Stimulated activated CD4-positive, alpha-beta T cell treated with anti-CD3 and anti-CD28 coated beads, Interleukin-2, amount 100 ng/mL, for 24 hours (primary cell): ENCODE measurements at places on chromosomes 1 and 21.

DNA sequence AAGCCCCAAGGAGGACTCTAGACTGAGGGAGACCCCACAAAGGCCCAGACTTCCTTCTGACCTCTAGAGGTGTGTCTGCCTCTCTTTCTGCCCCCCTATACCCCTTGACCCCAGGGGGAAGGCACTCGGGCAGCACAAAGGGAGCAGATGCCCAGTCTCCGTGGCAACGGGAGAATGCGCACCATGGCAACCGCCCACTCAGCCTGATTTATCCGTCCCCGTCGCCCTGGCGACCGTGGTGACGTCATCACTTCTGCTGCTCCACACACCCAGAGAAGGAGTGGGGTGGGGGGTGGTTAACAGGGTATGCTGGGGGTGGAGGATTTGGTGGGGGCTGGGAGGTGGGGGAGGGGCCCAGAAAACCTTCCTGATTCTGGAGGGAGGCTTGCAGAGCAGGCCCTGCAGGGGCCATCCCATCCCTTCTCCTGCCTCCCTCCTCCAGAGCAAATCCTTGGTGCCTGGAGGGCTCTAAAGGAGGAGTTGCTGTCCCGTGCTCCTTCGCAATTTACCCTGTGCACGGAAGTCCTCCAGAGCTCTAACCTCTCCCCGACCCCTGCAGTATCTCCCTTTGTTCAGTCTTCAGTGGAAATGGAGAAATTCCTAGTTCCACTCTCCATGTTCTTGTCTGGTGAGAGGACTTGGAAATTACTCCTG lies 6.3 kb downstream of the CELF3 start:
- DNase-seq: peak; percentile 59

- DNase-seq: no peak
These were observed 37.3 kb upstream of the RHOU start for GRCh38 chr1:228698017-228698329.

- no peak for DNase-seq
These were observed 207.2 kb downstream of the PBX1 start for GRCh38 chr1:164765992-164766720.

DNA sequence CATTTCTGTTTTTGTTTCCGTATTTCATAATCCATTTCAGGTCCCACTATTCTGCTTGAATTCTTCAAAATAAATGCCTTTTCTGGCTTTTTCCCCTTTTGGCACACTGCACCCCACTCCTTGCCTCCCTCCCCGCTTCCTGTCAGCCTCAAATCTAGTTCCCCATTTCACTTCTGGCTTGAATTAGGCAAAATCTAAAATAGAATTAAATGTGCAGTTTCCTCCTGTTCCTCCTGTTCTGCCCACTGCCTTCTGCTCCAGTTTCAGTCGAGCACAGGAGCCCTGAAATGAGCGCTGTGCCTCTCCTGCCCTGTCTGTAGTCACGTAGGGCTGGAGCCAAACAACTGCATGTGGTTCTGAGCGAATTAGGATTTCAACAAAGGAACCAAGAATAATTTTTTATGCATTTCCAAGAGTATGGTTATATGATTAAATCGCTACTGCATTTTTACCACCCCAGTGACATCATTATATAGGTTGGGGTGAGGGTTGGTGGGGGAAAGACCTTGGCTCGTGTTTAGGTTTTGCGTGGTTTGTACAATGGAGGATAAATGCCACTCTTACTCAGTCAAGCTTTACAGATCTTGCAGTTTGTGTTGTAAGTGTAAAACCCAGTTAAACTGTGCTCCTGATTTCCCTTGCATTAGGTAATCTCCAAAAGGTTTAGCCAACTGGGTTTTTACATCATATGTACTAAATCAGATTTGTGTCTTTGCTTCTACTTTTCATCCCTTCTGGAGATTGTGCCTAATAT lies 114.9 kb downstream of the VPS13D start:
- peak; percentile 9 for DNase-seq

DNA sequence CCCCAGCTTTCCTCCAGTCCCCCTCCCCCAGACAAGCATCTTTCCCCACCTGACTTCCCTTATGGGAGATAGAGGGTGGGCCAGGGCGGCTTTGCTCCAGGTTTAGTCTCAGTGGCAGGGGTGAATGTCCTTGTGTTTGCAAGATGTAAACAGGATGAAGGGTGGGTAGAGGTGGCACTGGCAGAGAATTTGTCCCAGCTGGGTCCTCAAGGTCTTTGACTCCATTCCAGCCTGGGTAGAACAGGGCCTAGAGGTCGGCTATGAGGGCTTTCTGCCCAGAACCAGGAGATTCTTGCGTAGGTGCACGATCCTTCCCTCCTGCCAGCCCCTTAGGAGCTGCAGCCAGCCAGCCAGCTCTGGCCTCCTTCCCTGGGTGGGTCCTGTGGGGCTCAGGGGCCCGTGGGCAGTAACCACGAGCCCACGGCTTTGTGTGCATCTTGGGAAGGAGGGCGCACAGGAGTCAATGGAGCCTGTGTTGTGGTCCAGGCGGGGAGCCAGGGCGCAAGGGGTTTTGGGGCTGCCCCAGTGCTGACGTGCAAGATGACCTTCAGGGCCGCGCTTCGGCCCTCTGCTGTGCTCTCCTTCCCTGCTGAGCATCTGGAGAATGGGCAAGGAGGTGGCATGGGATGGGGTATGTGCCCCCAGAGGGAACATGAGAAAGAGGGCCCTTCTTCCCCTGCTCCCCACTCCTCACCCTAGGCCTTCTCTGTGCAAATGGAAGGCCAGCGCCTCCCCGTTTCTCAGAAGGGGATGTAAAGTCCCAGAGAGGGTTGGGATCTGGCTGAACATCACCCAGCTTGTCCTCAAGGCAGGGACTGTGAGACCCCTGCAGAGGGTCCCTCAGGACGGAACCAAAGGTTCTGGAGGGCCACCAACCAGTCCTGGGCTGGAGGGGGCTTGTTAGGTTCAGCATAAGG lies 15.7 kb downstream of the POU3F1 start:
- DNase-seq: no peak
